ENCODE measurements at places on chromosomes 16 and 17.

DNA sequence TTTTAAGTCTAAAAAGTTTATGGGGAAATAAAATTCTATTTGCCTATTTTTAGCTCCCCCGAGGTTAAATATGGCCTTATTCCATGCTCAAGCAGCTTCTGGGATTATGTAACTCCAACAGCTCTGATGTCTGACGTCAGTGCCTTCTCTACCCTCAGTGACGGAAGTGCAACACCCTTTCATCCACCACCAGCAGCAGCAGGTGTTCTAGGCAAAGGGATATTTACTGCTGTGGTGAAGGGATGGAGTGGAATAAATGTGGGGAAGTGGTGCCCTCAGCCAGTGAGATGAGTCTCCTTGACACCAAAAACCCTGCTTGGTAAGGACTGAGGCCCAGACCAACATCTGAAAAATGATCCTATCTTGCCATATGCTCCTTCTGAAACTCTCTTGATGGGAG lies 247.4 kb downstream of the SHISA9 start:
- DNase-seq = no peak

GRCh38 chr17:39092692-39093230 lies 58.7 kb downstream of the PLXDC1 start:
- peak; percentile 9 for DNase-seq

DNA sequence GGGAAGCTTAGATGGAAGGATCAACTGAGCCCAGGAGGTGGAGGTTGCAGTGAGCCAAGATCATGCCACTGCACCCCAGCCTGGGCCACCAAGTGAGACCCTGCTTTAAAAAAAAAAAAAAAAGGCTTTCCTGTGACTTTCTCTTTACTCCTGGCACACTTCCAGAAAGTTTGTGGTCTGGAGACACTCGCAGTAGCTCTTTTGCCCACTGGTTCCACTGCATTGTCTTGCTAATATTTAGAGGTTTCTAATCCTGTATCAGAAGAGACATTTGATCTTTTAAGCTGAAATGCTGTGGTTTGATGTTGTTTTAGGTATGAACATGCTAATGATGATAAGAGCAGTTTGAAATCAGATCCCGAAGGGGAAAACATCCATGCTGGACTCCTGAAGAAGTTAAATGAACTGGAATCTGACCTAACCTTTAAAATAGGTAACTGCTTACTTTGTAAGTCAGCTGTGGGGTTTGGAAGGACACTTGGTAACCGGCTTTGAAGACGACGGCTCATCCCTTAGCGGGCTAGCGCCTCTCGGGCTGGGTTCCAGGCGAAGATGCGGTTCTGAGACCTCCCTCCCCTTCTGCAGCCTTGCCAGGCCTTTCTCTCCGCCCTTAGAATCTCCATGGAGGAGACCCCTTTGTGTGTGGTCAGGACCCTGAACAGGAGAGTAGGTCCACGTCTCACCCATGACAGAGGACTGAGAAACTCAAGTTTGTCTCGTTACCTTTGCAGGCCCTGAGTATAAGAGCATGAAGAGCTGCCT lies 23.1 kb downstream of the NTAN1 start:
- DNase-seq = no peak

- DNase-seq = no peak
Observed at GRCh38 chr17:1470071-1470754, 14.2 kb upstream of the CRK start.

DNA sequence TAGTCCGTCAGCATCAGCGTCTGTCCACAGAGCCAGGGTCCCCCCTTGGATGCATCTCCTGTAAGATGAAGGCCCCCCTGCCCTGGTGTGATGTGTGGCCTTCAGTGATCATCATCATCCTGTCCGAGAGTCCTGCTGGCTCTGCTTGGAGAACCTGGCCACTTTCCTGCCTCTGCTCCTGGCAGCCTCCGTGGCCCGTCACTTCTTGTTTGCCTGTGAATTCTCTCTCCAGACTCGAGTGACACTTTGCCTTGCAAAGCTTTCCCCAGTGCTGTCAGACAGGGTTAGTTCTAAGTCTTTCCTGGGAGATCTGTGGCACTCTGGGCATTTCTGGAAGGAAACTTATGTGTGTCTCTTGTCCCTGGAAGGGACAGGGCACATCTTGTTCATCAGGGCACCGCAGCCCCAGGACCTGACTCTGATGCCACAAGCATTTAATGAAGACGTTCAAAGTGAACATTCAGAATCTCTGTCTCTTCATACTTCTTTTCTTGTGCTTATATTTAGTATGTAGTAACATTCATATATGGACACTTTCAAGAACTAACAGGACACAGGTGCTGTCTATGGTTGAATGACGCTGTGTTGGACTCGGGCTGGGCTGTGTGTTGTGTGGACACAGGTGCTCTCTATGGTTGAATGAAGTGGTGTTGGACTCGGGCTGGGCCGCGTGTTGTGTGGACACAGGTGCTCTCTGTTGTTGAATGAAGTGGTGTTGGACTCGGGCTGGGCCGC lies 68.5 kb downstream of the RPTOR start:
- DNase-seq = no peak

DNA sequence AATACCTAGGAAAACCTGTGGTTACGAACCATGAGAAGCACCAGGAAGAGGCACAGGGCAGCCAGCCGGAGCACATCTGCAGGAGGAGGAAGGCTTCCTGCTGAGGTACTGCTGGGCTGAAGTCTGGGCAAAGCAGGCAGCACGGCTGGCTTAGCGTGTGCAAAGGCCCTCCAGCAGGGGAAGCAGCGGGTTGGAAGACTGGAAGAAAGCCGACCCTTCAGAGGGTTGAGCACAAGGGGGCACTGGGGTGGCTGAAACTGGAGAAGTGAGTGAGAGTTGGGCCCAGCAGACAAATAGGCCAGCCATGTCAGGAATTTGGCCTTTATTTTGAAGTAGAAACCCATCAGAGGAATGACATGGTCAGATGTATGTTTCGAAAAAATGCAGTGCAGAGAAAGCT lies 12.1 kb upstream of the HSD3B7 start:
- no peak for DNase-seq

GRCh38 chr17:57545731-57546342 lies 199.3 kb downstream of the CCDC182 start:
- DNase-seq = no peak

DNA sequence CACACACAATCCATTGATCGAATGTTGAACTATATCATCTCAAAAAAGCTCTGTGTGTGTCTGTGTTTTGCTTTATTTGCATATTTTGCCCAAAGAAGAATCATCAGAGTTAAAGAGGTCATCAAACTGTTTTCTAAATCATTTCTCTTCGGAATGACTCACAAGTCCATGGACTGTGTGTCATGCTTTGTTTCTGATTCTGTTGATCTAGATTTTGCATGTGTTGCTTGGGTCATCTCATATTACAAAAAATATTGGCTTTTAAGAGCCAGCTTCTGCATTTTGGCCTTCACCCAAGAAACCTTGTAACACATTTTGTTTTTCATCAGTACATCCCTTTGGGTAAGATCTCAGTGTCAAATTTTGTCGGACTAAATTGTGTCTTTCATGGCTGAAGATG lies 471.2 kb upstream of the HSBP1 start:
- no peak for DNase-seq

- DNase-seq = no peak
Observed at GRCh38 chr17:82321947-82322466, 4.6 kb upstream of the CD7 start.

DNA sequence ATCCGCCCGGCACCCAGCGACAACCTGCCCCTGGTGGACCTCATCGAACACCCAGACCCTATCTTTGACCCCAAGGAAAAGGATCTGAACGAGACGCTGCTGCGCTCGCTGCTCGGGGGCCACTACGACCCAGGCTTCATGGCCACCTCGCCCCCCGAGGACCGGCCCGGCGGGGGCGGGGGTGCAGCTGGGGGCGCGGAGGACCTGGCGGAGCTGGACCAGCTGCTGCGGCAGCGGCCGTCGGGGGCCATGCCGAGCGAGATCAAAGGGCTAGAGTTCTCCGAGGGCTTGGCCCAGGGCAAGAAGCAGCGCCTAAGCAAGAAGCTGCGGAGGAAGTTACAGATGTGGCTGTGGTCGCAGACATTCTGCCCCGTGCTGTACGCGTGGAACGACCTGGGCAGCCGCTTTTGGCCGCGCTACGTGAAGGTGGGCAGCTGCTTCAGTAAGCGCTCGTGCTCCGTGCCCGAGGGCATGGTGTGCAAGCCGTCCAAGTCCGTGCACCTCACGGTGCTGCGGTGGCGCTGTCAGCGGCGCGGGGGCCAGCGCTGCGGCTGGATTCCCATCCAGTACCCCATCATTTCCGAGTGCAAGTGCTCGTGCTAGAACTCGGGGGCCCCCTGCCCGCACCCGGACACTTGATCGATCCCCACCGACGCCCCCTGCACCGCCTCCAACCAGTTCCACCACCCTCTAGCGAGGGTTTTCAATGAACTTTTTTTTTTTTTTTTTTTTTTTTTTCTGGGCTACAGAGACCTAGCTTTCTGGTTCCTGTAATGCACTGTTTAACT lies 1.0 kb downstream of the NOG start:
- peak; percentile 15 for DNase-seq

DNA sequence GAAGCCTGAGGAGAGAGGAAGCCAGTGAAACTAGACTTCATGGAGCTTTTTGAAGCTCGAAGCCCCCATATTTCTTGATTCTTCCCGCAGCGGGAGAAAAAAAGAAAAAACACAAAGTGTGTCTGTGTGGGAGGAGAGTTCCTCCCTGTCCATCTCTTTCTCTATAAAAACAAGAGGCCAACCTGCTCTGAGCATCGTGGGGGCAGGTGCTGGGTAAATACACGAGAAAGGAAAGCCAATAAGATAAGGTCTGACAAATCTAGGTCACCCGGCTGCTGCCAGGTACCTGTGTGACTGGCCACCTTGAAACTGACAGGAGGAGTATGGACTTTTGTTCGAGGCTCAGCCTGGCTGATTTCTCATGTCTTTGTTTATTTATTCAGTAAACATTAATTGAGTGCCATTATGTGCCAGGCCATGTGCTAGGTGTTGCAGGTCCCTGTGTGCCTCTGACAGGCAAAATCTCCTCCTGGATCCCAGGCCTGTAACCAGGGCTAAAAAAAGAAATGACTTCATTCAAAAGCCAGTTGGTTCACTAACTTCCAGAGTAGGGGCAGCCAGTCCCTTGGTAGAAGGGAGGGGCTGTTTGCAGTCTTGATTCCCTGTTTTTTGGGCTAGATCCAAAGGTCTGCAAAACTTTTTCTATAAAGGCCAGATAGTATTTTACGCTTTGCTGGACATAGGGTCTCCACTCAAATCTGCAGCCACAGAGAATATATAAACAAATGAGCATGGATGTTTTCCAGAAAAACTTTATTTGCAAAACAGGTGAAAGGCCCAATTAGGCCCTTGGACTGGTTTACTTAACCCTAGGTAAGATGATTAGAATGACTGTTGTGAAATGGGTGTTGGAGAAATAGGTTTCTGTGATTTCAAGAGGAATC lies 35.6 kb downstream of the YPEL2 start:
- no peak for DNase-seq

DNA sequence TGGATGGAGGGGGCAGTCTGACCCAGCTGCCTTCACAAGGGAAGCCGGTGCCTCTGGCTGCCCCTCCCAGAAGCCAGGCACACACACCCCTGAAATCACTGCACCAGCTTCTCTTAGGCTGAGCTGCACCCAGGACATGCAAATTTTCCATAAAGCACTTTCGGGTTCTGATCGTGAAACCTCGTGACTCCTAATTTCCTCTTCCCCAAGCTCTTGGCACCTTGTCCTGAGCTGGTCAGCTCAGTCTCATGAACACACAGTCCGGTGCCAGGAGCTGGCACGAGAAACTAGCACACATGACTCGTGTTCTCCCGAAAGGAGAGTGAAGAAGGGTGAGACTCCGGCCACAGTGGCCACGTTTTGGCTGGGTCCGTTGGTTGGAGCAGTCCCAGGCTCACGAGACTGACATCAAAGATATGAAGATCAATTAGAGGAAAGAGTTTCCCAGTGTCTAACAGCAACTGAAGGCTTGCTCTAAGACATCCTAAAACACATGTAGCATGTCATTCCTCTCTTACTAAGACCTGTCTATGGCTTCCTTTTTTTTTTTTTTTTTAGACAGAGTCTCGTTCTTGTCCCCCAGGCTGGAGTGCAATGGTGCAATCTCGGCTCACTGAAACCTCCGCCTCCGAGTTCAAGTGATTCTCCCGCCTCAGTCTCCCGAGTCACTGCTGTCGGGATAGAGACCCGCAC lies 9.2 kb upstream of the ABR start:
- DNase-seq = no peak

DNA sequence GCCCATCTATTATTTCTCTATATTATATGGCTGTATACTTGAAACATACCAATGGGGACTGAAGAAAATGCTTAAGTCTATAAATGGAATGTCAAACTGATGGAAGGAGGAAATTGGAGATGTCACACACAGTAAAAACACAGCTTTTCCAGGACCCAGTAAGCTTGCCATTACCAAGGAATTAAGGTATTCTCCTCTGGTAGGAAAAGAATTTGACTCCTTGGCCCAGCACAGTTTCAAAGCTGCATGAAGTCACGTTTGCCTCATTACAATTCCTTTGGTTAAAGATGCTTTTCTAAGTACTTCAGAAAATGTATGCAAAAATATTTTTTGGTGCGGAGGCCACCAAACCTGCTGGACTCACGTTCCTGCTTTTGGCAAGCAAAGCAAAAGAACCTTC lies 48.5 kb downstream of the CDH13 start:
- DNase-seq = no peak

GRCh38 chr17:1272701-1273100 lies 2.5 kb downstream of the BHLHA9 start:
- DNase-seq = no peak

All from activated CD4-positive, alpha-beta T cell treated with anti-CD3 and anti-CD28 coated beads, Interleukin-2, Interleukin-6, amounts not matched to agents 100 ng/mL and 50 ng/mL, durations not matched to agents 16 hours and 8 hours (primary cell).